ENCODE measurements at places on chromosomes 12 and 14.

DNA sequence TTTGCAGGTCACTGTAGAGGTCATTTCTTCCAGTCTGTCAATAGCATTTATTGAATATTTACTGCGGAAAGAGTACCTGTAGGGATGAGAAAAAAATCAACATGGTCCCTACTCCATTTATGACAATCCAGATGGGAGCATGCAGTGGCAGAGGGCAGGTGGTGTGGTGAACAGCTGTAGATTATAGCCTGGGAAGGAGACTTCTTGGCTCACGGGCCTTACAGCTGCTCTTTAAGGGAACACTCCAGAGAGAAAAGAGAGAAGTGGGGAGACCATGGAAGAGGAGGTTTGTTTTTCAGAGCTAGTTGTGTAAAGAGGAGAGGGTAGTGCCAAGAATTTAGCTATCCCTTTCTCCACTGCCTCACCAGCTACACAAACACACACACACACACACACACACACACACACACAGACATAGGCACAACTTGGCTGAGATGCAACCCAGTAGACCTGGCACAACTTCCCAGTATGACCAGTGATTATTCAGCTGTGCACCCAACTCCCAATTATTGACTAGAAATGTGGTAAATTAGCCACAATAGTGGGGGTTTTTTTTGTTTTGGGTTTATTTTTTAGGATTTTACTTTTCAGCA lies 41.0 kb downstream of the GPHB5 start:
- no peak for DNase-seq

DNA sequence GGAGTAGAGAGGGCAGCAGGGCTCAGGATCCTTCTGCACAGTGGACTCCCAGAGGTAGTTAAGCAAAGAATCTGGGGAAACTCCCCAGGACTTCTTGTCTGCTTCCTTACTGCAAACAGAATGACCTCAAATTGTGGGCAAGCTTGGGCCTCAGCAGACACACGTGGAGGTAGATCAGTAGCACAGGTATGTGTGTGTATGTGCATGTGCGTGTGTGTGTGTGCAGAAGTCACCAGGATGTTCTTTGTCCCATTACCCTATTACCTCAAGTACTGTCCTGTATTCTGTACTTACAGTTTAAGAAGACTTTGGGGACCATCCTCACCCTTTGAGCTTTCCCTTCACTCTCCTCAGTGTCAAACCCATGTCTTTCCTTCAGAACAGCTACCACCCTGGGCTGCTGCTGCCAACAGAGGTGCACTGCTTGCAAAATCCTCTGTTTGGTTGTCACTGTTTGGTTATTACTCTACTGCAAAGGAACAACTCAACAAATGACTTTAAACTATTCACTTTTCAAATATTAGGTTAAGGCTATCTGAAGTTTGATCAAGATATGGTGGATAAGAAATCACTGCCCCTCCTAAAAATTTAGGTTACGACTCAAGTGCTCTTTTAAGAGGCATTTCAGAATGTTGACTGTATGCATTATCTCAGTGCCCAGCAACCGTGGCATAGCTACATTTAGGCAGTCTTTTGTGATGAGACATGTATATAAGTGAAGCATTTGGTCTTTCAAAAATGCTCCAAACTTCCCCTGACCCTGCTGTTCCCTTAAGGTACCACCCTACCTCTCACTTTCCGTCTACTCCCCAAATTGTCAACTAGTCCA lies 78.2 kb upstream of the MBIP start:
- no peak for DNase-seq

GRCh38 chr12:132066345-132066685 lies 77.8 kb downstream of the DDX51 start:
- DNase-seq: no peak

GRCh38 chr12:21552635-21553328 lies 26.7 kb downstream of the SPX start:
- no peak for DNase-seq

- no peak for DNase-seq
Observed at GRCh38 chr12:120791669-120792176, 66.1 kb downstream of the ACADS start.

GRCh38 chr12:72289633-72290032 lies 17.5 kb downstream of the TRHDE start:
- DNase-seq: no peak

DNA sequence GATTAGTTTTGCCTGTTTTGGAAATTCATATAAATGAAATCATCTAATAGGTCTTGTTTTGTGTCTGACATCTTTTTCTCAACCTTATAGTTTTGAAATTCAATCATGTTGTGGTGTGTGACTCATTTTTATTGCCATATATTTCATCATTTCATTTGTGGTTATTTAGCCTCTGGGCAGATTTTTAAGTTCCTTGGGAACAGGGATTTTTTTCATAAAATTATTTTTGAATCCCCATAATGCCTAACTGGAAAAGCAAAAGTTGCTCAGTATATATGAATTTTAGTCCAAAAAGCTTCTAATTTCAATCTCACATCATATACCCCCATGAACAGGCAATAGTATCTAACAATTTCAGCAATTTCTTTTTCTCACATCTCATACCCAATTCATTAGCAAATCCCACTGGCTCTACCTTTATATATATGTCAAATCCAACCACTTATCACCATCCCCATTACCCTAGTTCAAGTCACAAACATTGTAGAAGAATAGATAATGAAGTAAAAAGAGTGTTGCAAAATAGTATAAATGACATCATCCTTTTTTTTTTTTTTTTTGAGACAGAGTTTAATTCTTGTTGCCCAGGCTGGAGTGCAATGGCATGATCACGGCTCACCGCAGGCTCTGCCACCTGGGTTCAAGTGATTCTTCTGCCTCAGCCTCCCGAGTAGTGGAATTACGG lies 2.6 kb upstream of the OR6J1 start:
- DNase-seq: no peak

- DNase-seq: no peak
Observed at GRCh38 chr12:98402091-98402490, 113.3 kb upstream of the TMPO start.

- no peak for DNase-seq
Observed at GRCh38 chr12:105483691-105484090, 153.2 kb downstream of the C12orf75 start.

- DNase-seq: no peak
Observed at GRCh38 chr14:33938131-33938949, 12.5 kb downstream of the EGLN3 start.

DNA sequence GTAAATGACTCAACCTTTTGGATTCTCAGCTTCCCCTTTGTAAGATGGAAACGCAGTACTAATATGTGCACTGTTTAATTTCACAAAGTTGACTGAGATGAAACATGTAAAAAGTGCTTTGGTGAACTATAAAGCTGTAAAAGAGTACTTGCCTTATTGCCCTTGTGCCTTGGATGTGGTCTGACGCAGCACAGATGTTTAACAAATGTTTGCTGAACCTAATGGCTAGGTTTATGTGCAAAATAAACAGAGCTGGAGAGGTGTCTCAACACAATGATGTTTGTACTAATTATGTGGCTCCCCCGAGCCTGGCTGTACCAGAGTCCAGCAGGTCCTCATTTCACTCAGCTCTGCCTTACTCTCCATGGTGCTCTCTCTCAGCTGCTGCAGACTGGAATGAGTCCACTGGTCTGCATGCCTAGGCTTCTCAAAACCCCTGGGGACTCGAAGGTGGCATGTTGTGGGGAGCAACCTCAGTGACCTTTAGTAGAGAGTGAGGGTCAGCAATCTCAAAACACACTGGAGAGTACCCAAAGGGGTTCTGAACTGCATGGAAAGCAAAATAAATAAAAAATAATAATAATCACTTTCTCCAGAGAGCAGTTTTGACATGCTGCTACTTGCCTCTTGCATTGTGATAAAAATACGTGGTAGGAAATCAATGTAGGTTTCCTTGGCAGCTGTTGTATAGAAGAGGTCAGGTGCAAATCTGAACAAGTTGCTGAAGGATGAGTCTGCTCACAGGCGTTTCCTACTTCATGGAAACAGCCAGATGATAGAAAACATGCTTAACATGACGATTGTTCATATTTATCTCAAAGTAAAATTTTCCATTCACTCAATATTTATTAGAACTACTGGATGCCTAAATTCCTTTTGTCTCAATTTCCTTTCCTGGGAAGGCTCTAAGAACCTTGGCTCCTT lies 8.5 kb upstream of the AMIGO2 start:
- no peak for DNase-seq

DNA sequence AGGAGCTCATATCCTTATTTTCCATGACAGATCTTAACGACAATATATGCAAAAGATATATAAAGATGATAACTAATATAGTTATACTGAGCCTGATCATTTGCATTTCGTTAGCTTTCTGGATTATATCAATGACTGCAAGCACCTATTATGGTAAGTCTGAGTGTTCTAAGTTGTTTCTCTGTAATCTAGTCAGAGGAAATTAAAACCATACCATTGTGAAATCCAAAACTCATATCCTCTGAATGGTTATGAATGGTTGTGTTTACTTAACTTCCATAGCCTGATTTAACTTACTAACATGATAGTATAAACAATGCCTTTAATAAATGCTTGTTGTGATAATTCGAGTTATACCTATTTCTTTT lies 760 bp downstream of the TMEM19 start:
- DNase-seq: no peak

DNA sequence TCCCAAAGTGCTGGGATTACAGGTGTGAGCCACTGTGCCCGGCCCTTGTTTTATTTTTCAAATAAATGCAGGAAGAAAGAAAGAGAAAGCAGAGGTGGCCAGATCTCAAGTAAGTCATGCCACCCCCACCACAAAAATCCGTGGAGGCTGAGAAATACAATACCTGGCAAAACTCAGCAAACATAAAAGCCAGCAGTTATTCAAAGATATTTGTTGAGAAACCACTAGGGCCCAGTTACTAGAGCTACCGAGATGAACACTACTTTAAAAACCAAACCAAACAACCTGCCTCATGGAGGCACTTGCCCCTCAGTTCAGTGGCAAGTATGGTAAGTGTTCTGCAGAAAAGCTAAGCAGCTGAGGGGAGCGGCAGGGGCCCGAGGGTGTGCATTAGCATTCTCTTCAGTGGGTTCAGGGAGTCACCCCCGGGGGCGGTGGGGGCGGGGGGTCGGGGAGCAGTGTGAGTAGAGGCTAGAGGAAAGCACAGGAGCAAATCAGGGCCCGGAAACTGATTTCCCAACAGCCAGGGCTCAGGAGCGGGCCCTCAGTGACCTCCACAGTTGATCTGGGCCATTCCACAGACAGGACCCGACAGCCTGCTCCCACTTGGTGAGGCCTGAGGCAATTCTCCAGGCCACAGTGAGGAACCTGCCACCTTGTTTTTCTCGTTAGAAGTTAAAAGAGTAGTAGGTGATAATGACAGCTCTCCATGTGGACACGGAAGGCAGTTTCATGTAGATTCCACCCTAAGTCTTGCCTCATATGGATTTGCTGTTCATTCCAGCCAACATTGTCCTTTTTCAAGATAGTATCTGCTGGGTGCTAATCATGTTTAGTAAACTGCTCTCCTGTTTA lies 8.6 kb downstream of the EVL start:
- DNase-seq: no peak

GRCh38 chr12:51442324-51442723 lies 17.7 kb downstream of the SLC4A8 start:
- no peak for DNase-seq

DNA sequence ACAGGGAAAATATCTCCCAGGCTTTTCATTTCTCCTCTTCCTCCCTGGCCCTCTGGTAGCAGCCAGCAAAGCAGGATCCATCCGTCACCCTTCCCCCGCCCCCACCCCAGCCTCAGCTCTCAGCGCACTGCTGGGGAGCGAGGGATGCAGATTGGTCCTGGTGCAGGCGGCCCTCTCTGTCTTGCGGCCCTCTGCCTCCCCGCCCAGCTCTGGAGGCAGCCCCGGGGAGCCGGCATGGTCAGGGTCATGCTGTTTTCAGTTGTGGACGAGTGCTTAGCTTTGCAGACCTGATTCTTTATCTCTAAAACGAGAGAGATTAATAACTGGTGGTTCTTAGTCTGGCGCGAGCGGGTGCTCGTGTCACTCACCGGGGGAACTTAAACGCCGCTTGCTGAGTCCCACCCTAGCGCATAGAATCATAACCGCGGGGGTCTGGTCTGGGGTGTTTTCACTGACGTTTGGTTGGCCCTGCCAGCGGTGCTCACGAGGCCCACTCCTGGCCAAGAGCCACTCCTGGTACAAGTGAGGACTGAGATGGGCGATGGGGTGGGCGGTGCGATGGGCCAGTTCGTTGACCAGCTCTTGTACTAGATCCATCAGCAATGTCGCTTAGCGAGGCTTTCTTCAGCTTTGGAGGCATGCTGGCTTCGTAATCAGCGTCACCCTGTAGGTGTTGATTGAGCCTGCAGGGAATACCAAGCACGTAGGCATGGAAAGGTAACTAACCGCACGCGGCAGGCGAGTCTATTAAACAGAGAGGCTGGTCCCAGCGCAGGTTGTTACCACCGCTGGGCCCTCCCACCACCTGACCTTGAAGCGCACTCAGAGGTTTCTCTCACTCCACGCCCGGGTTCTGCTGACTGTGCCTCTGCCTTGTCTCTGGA lies 95.2 kb downstream of the TSPAN9 start:
- DNase-seq: no peak

- no peak for DNase-seq
Observed at GRCh38 chr14:22888662-22889061, 5.6 kb downstream of the REM2 start.

DNA sequence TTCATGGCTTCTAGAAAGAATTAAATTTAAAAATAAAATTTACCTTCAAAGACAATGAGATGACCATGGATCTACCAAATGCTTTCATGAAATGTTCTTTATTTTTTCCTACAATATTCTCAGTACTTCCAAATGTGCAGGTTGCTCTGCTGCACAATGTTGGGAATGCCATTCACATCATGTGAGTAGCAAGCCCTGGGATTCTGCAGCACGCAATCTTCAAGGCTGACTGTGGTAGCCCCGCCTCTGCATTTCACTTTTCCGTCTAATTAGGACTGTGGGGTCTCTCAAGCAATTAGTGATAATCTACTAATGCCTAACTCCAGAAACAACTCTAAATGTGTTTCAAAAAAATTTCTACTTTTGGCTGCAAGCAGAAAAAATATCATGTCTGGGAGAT lies 13.7 kb upstream of the NTN4 start:
- DNase-seq: no peak

GRCh38 chr14:71203306-71203705 lies 296.0 kb downstream of the PCNX1 start:
- no peak for DNase-seq
